ENCODE measurements at places on chromosomes 2 and 18. TPM values are rescaled to one million over a fixed set of nuclear protein-coding genes. Genes with fewer than 3 reads are reported as not detected.

The RRM2 gene
- total RNA-seq, result 9.5 TPM

The REEP1 gene
- 1.1 TPM for total RNA-seq

The SCYGR4 gene
- 5.1 TPM for total RNA-seq

The AKAIN1 gene
- not detected for total RNA-seq

The ONECUT2 gene
- total RNA-seq, result 0.08 TPM

The BMP10 gene
- not detected for total RNA-seq

The TUBB8B gene
- total RNA-seq, result not detected

The BBS5 gene
- 7.9 TPM for total RNA-seq

The PREB gene
- total RNA-seq, result 49.5 TPM

The UBR3 gene
- total RNA-seq, result 46.7 TPM

The GCG gene
- not detected for total RNA-seq

The TMEM87B gene
- 23.3 TPM for total RNA-seq

The STPG4 gene
- total RNA-seq, result not detected

The CPS1 gene
- 2.6 TPM for total RNA-seq

The DSG1 gene
- total RNA-seq, result 1,949 TPM

The ARHGAP15 gene
- 4.6 TPM for total RNA-seq

The RASGRP3 gene
- 5.9 TPM for total RNA-seq

The UBXN2A gene
- 13.2 TPM for total RNA-seq

The RAB6D gene
- total RNA-seq, result not detected

The GALR1 gene
- total RNA-seq, result not detected

The MFSD2B gene
- 0.34 TPM for total RNA-seq

The DNAH6 gene
- total RNA-seq, result 0.36 TPM

The MPP4 gene
- not detected for total RNA-seq

The TBR1 gene
- total RNA-seq, result not detected

The DAPL1 gene
- total RNA-seq, result 303 TPM

The PROM2 gene
- 107 TPM for total RNA-seq

The ANKRD62 gene
- total RNA-seq, result not detected

The IL37 gene
- 155 TPM for total RNA-seq

The CHRND gene
- not detected for total RNA-seq

The SETBP1 gene
- total RNA-seq, result 12.4 TPM

The PSTPIP2 gene
- total RNA-seq, result 10.5 TPM

The ZNF396 gene
- 1.1 TPM for total RNA-seq

The ECEL1 gene
- total RNA-seq, result not detected

The IER3IP1 gene
- total RNA-seq, result 8.4 TPM

The CNTNAP5 gene
- not detected for total RNA-seq

The ALLC gene
- 1.1 TPM for total RNA-seq

The CCDC141 gene
- total RNA-seq, result 0.71 TPM

The GNLY gene
- 1.3 TPM for total RNA-seq

The CGREF1 gene
- total RNA-seq, result 0.46 TPM

The SMAD4 gene
- total RNA-seq, result 171 TPM

The SERPINB12 gene
- 131 TPM for total RNA-seq

The RPIA gene
- total RNA-seq, result 14.1 TPM

The MIB1 gene
- 25.3 TPM for total RNA-seq

The CIDEA gene
- 43.6 TPM for total RNA-seq

The LHCGR gene
- total RNA-seq, result not detected

The CCDC121 gene
- total RNA-seq, result 6.2 TPM

The L3MBTL4 gene
- 16.3 TPM for total RNA-seq

The PSMG2 gene
- 64.8 TPM for total RNA-seq

The CCDC148 gene
- total RNA-seq, result not detected

The UGT1A6 gene
- 15.9 TPM for total RNA-seq

The TOGARAM2 gene
- 1.8 TPM for total RNA-seq

The MTERF4 gene
- total RNA-seq, result 37.6 TPM

The MLPH gene
- total RNA-seq, result 37.9 TPM

The CLEC4F gene
- total RNA-seq, result 1.0 TPM

The SLC19A3 gene
- 2.1 TPM for total RNA-seq

Data from lower leg skin (tissue), 4 donors.